A549 treated with DMSO at 1 μM for 4 hours (cell line): ENCODE measurements at places on chromosomes 4 and X. TPM values are rescaled to one million over a fixed set of nuclear protein-coding genes. Genes with fewer than 3 reads are reported as not detected.

The SHROOM3 gene
- 3.6 to 5.6 TPM (median 5.0 TPM) in 5 replicates for total RNA-seq

The PAGE2B gene
- total RNA-seq: not detected in 5 replicates

The BST1 gene
- total RNA-seq: 17.6 to 21.6 TPM (median 18.5 TPM) in 5 replicates

The BANK1 gene
- total RNA-seq: 0.81 to 1.1 TPM (median 0.89 TPM) in 5 replicates

The PRR27 gene
- not detected in 5 replicates for total RNA-seq

The MAGEA8 gene
- total RNA-seq: not detected in 5 replicates

The BCLAF3 gene
- total RNA-seq: 2.8 to 4.6 TPM (median 3.5 TPM) in 5 replicates

The MTTP gene
- 0.07 TPM in 1 of 5 replicates, not detected in the others for total RNA-seq

The RRH gene
- total RNA-seq: 0.06 to 0.15 TPM (median 0.11 TPM) in 3 of 5 replicates, not detected in the others

The ABRAXAS1 gene
- total RNA-seq: 5.1 to 9.3 TPM (median 7.4 TPM) in 5 replicates

The CNKSR2 gene
- 2.4 to 3.7 TPM (median 3.1 TPM) in 5 replicates for total RNA-seq

The HELT gene
- total RNA-seq: not detected in 5 replicates

The REST gene
- total RNA-seq: 8.0 to 11.2 TPM (median 8.9 TPM) in 5 replicates
